ENCODE measurements at places on chromosomes 13 and 19.

DNA sequence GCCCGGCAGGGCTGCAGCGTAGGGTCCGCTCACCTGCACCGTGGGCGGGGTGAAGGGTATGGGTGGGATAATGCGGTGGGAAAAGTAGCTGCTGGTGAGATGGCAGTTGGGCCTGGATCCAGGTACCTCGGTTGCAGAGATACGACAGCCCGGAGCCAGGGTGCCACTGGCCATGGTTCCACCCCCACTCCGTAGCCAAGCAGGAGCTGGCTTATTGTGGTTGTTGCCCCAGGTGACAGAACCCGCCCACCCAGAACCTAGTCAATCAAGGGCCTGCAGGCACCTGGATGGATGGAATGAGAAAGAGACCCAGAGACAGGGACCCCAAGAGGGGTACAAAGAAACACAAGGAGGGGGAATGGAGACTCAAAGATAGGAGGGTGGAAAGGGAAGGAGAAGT, 3.5 kb upstream of the LHB start:
- no peak for DNase-seq

DNA sequence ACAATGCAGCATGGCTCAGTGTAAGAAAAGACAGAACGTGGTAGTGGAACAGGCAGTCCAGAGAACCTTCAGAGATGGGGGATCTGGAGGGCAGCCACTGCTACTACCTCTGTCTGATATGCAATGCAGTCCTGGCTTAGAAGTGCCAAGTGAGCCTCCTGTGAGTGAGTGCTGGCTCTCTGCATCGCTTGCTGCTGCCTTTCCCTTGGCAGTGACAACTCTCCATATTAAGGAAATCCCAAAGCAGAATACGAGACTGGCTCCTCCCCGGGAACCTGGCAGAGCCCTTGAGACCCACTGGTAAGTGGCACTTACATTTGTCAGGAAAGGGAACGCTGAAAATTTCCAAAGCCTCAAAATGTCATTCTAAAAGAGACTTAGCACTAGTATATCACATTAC, 7.5 kb downstream of the DOCK9 start:
- no peak for DNase-seq

DNA sequence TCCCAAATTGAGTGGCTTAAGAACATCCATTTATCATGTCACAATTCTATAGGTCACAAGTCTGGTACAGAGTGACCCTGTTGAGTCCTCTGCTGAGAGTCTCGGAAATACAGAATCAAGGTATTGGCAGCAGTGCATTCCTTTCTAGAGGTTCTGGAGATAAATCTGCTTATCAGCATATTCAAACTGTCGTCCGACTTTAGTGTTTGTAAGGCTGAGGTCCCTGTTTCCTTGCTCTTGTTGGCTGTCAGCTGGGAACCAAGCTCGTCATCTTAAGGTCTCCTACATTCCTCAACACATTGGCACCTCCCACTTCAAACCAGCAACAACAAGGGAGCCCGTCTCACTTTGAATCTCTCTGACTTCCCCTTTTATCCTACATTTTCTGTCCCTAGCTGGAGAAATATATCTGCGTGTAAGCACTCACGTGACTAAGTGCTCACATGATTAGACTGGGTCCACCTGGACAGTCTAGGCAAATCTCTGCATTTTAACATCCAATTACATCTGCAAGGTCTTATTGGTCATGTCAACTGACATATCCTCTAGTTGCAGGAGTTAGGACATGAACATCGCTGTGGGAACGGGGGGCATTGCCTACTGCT, 886.8 kb downstream of the PCDH9 start:
- DNase-seq, result no peak

- DNase-seq, result no peak
Measured at GRCh38 chr19:52923778-52924593, 758 bp upstream of the ZNF888 start.

DNA sequence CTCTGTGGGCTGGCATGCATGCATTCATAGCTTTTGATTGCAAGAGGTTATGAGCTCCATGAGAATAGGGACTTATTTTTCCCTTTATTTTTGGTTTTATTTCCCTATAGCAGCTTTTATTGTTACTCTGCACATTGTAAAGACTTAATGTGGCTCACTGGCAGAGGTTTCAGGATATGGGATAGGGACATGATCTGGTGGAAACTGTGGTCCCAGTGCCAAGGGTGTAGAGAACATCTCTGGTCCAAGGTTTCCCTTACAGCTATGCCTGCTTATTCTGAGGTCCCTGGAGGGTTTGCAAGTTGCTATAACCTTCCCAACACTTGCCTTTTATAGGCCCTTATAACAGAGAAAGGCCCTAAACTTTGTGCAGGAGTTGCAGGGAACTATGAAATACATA, 33.6 kb downstream of the LMO7 start:
- no peak for DNase-seq

DNA sequence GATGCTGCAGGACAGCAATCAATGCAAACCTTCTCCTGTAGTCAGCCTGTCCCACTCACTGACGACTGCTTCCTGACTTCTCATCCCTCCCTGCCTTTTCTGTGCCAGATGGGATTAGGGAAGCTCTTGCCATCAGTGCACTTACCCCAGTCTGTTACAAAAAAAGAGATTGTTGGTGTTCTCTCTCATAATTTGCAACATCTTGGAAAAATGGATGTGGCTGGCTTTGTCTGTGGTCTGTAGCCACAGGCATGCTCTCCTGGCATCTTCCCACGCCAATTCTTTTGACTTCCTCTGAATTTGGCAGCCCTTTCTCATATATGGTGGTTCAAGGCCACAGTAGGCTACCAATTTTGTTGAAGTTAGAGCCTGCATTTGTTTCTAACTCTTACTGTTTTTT, 11.6 kb upstream of the HTR2A start:
- no peak for DNase-seq

DNA sequence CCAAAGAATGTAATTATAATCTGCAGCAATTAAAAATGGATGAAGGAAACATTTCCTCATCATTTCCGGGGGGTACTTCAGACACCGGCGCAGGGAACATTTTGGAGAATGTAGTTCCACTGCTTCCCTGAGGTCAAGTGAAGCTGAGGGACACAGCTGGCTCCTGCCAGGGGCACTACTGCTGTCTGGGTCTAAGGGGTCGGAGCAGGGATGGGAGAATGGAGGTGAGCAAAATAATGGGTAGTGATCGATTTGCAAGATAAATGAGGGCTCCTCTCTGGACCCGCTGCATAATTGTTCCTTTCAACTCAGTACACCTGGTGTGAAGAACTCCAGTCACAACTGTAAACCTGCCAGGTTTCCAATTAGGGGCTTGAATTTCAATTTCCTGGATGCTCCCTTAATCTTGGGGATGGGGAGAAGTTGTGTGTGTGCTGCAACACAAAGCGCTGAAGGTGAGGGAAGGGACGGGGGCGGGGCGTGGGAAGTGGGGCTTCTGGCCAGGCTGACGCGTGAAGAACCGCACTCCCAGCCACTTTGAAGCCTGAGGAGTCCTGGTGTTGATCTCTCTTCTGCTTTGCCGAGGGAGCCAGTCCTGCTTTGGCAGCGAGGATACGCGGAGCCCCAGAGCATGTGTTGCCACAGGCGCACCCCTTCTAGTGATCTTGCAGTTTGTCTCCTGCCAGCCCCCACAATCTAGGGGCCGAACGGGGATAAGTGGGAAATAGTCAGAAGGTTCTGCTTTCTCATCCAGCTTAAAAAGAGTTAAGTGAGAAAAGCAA, 57.9 kb upstream of the PCDH8 start:
- DNase-seq, result no peak

GRCh38 chr13:37595162-37595561, 3.4 kb downstream of the POSTN start:
- no peak for DNase-seq

- no peak for DNase-seq
Measured at GRCh38 chr13:53064731-53065130, 36.1 kb downstream of the OLFM4 start.

DNA sequence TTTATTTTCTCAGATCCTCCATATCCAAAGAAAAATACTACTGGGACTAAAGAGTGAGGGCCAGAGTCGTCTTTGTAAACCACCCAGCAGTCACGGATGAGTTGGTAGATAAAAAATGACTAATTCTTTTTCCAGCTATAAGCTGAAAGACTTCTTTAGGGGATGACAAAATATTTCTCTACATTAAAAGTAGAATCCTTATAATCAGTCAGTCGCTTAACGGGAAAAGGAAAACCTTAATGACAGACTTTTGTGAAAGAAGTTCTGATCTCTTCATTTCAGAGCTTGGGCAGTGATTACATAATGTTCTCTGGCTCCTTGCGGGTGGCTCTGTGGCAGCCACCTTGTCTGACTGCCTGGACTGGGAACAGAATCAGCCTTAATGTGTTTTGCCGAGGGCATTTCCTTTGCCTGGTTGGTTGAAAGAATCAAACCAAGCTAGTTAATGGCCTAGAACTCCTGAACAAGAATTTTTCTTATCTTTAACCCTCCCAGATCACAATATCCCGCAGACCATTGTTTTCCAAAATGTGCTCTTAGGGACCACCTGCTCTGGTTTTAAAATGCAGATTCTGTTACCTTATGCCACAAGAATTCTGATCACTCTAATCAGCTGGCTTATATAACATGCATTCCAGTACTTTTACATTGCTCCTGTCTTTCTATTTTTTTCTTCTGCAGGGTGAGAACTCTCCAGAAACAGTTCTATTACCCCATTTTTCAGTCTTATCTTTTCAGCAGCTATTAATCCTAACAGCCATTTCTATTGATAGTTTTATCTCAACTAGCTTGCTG, 2.5 kb downstream of the ITM2B start:
- no peak for DNase-seq

DNA sequence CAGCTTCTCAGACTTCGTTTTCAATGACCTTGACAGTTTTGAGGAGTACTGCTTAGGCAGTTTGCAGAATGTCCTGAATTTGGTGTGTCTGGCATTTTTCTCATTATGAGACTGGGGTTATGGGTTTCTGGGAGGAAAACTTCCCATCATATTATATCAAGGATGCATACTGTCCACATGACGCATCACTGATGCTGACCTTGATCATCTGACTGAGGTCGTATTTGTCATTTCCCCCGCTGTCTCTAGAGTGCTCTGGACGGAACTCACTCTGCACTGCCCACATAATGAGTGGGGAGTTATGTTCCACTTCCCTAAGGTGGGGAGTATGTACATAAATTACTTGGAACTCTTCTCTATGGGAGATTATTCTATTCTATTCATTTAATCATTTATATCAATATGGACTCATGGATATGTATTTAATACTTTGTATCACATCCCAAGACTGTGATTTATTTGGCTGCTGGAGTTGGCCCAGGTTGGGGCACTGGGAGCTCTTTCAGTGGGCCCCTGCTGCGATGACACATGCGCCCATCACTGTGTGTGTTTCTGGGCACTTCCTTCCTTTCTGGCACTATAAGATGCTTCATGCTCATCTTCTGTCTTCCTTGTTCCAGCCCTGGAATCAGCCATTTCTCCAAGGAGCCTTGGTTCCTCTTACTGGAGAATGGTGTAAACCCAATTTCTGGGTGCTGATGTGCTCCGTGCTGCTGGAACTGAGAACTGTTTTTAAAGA, 138.6 kb downstream of the MIPEP start:
- peak; percentile 36 for DNase-seq

DNA sequence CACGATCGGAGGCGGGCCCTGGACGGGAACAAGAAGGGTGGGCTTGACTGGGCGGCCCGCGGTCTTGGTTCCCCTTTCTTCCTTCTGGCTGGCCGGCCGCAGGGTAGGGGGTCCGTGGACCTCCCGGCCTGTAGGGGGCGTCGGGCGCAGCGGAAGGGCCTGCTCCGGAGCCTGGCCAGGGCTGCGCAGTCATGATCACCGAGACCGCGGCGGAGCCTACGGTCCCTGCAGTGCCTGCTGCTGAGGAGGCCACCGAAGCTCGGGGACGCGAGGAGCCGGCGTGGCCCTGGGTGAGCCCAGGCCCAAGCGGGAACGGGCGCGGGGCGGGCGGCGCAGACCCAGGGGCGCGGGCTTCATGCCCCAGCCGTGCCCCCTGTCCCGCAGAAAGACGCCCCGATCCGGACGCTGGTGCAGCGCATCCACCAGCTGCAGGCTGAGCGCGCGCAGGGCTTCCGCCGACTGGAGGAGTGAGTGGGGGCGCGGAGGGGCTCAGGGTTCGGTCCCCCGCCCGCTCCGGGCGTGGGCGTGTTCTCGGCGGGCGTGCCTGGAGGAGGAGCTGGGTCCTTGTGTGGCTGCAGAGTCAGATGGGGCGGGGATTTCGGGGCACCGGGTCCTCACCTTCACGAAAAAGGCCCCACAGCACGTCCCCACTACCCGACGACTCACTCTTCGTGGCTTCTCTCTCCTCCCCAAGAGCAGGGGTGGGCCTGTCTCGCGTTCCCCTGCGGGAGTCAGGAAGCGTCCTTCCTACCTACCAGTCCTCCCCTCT, at the start of gene REX1BD:
Gene REX1BD (plus strand): TSS at position 188 of the 769 bp plus-strand sequence. CDS start 4 bp downstream, at position 192.
- peak; percentile 88 for DNase-seq

- DNase-seq, result no peak
Measured at GRCh38 chr13:112489199-112489598, 98.8 kb downstream of the TUBGCP3 start.

- no peak for DNase-seq
Measured at GRCh38 chr13:75554464-75554863, 4.9 kb downstream of the UCHL3 start.

GRCh38 chr19:12156223-12157058, at the start of gene ZNF625:
Gene ZNF625, minus strand, starts transcription at chr19:12156734. Its CDS starts 176 bp downstream, at chr19:12156558.
- DNase-seq, result peak; percentile 55

DNA sequence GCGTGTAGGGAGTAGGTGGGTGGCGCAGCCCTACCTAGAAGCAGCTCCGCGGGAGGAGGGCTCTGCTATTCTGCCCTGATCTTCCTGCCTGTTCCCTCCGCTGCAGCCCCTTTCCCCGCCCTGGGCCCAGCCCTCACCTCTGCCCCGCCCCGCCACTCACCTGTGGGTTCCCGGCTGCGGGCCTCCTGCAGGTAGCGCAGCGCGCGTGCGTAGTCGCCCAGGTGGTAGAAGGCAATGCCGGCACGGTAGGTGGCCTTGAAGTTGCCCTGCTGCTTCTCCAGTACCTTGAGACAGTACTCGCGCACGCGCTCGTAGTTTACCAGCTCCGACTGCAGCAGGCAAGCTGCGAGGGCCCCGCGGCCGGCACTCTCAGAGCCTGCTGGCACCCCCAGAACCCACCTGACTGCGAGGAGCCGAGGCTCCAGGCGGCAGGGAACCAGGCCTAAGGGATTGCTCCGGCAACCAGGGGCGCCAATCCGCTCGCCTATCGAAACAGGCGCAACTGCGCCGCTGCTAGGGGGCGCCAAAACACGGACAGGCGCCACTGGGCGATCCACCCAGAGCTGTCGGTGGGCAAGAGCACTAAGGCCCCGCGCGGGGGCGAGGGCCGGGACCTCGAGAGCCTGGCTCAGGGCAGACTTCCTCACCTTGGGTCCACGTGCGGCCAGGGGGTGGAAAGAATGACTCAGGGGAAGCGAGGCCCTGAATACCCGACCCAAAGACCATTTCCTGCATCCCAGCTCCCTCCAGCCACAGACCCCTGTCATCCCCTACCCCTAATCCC, 965 bp downstream of the TTC9B start:
- DNase-seq, result peak; percentile 19
